ENCODE measurements at places on chromosomes 4 and X.

DNA sequence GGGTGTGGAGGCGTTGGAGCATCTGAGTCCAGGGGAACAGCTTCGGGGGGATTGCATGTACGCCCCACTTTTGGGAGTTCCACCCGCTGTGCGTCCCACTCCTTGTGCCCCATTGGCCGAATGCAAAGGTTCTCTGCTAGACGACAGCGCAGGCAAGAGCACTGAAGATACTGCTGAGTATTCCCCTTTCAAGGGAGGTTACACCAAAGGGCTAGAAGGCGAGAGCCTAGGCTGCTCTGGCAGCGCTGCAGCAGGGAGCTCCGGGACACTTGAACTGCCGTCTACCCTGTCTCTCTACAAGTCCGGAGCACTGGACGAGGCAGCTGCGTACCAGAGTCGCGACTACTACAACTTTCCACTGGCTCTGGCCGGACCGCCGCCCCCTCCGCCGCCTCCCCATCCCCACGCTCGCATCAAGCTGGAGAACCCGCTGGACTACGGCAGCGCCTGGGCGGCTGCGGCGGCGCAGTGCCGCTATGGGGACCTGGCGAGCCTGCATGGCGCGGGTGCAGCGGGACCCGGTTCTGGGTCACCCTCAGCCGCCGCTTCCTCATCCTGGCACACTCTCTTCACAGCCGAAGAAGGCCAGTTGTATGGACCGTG lies 2.2 kb downstream of the AR start:
- DNase-seq: no peak

DNA sequence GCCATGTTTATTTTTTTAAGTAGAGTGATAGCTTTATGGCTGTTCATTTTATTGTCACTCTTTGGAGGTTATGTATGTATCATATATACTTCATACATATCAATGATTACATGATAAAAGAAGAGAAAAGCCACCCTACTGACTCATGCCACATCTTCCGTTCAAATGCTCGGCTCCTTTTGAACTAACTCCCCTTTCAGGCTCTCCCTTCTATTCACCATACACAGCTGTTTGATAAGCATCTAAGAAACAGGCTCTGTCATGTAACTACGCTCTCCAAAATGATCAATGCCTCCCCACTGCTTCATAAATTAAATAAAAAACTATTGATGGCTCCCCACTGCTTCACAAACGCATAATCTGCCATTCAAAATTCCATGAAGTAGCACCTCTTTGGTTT lies 89.4 kb downstream of the SEL1L3 start:
- no peak for DNase-seq

GRCh38 chrX:13662355-13662791 lies 9.4 kb downstream of the TCEANC start:
- DNase-seq: no peak

GRCh38 chrX:109830157-109830703 lies 97.2 kb upstream of the ACSL4 start:
- no peak for DNase-seq

GRCh38 chrX:11329021-11329420 lies 35.8 kb downstream of the AMELX start:
- no peak for DNase-seq

- no peak for DNase-seq
Observed at GRCh38 chr4:167419468-167420140, 185.3 kb upstream of the SPOCK3 start.

- no peak for DNase-seq
Observed at GRCh38 chr4:184536065-184536880, 61.9 kb upstream of the IRF2 start.

GRCh38 chrX:34341258-34341657 lies 209.1 kb upstream of the FAM47A start:
- no peak for DNase-seq

DNA sequence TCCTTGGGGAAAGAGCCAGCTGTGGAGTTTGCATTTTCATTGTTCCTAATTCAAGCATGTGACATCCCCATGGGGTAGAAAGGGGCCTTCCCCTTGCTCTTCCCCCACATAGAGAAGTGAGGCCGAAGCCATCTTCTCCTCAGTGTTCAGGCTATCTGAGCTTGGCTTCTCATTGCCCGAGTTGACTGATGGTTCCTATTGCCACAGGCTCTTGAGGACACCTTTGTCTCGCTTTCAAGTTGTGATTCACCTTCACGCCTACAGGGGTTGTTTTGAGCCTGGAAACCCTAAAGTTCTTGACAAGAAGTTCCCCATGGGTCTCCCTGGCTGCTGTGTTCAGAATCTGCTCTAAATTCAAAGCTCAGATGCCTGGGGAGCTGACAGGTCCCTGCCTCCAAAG lies 25.0 kb downstream of the CCNQ start:
- DNase-seq: no peak

DNA sequence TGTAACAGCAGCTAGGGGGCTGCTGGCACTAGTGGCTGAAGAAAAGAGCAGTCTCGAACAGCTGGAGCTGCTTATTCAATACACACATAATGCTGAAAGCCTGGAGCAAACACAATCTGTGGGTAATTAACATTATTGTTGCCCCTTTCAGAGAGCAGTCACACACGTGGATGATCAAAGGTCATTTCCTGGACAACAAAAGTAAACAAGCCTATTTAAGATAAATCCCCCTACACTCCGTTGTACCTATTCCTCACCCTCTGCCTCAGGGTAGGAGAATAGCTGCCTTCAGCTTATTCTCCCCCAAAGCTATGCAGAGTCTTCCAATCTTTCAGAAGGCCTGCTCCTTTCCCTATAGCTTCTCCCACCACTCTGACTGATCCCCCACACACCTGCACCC lies 803.9 kb downstream of the C4orf33 start:
- no peak for DNase-seq

GRCh38 chr4:20426028-20426427 lies 174.3 kb downstream of the SLIT2 start:
- DNase-seq: no peak

GRCh38 chrX:132961511-132961910 lies 3.1 kb upstream of the HS6ST2 start:
- no peak for DNase-seq

- no peak for DNase-seq
Observed at GRCh38 chr4:177964693-177965168, 522.5 kb upstream of the AGA start.

DNA sequence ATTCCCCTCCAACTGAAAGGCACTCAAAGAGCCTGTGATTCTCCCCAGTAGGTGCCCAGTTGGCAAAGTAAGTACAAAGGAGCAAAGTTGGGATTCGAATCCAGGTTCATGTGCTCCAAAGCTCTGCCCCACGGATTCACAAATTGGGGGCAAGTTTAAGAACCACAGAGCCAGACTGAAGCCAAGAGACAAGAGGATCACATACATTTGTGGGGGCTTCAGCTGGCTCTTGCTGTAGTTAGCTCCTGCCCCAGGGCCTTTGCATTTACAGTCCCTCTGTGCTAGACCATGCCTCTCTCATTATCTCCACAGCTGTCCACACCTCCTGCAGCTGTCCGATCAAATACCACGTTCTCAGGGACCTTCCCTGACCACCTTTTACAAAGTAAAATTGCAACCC lies 18.8 kb downstream of the PNMA6F start:
- no peak for DNase-seq

GRCh38 chrX:31228909-31229308 lies 157.1 kb upstream of the FTHL17 start:
- DNase-seq: no peak

DNA sequence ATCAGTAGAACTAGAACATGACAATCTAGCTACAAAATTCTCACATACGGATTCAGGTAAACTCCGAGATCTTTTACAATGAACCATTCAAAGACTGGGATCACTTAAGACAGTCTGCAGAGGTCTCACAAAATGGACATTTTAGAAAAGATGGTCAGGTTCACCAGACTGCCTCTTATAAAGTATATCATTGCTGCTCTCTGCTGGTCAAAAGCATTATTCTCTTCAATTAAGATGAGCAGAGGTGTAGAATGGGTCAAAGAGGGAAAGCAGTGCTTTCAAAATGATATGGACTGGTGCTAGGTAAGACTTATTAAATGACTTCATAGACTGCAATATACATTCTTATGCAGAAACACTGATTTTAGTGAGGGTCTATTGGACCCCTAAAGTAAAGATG lies 434.7 kb downstream of the PACRGL start:
- DNase-seq: no peak

DNA sequence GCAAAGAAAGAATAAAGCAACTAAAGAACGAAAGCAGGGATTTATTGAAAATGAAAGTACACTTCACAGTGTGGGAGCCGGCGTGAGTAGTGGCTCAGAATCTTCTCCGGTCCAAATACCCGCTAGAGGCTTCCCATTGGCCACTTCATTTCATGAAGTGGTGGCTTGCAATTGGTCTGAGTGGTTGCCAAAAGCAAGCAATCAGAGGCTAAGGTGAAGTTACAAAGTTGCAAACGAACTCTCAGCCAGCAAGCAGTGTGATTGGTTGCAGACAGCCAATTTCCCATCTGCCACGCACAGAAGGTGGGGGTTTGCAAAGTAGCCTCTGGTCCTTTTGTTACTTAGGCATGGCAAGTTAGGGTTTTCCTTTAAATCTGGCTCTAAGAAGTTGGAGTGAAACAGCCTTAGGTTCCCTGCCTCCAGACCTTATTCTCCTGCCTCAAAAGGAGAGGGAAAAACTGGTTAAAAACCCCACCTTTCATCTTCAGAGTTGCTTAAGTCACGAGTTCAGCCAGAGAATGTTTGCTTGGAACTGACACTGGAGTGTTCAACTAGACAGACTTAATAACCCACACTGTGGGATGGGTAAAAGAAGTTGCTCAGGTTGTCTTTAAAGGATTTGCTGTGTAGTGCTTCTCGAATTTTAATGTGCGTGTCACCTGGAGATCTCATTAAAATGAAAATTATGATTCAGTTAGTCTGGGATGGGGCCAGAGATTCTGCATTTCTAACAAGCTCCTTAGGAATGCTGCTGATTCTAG lies 6.9 kb upstream of the CLOCK start:
- no peak for DNase-seq
